ENCODE measurements at places on chromosomes 5 and 9.

DNA sequence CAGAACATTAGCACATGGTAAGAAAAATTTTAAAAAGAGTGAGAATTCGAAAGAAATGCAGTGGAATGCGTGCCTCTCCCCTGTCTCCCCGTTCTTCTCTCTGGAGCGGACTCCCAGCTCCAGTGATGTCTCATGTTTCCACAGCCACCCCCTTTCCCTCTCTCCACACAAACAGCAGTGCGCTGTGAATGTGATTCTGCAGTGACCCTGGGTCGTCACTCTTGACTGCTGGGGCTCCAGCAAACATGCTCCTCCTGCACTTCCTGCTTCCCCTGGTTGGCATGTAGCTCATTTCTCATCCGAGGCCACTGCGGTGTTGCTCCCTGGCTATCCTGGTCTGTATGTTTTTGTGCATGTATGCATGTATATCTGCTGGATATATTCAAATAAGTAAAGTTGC is 13.3 kb downstream of the PHF2 start:
- DNase-seq = no peak

- no peak for DNase-seq
These were observed 161.9 kb upstream of the GAS1 start for GRCh38 chr9:87109231-87109631.

DNA sequence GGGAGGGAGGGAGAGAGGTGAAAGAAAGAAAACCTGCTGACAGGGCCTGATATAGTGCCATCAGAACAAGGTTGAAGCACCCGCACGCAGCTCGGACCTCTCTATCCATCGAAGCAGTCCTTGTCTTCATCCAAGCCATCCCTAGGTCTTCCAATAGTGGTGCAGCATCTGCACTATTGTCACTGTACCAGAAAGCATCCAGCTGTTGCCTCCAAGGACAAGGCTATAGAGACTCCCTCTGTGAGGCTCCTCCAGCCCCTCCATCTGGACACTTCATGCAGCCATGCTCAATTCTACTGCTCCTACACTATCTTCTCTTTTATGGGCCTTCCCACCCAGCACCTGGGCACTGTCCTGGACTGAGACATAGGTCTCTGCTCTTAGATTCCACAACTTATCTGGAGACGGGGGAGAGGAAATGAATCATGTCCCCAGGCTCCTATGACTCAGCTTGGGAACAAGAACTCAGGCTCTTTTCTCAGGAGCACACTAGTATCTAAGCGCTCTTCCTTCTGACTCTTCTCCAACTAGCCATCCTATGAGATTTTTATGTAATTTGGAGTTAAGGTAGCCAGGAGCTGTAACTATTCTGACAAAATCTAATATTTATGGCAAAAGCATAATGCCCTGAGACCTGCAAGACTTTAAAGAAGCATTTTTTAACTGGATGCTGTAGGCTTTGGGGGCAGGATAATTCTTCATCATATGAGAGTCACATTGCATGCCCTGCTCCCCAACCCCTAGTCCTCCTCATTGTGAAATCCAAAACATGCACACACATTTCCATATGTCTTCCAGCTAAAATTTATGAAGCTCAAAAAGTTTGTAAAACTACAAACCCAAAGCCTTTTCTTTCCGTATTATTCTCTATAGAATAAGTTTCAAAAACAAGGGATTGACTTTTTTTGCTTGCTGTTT is 446.8 kb downstream of the CCDC171 start:
- no peak for DNase-seq

GRCh38 chr5:95864456-95864855 is 41.9 kb upstream of the GLRX start:
- DNase-seq = no peak

DNA sequence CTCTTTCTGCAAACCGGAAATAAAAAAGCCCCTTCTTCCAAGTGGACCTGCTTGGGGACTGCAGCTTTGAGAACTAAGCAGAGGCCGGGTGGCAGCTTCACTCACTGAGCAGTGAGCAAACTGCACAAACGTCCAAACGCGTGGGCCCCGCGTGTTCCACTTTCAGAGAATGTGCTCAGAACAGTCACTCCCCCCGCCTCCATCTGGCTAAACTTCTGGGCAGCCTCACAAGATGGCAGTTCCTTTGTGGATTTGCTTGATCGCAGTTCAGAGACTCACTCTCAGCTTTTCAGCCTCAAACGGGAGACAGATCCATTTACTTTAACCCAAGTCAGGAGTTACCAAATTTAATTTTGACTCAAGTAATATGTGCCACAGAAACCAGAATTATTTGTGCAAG is 216.6 kb downstream of the TLE1 start:
- no peak for DNase-seq

DNA sequence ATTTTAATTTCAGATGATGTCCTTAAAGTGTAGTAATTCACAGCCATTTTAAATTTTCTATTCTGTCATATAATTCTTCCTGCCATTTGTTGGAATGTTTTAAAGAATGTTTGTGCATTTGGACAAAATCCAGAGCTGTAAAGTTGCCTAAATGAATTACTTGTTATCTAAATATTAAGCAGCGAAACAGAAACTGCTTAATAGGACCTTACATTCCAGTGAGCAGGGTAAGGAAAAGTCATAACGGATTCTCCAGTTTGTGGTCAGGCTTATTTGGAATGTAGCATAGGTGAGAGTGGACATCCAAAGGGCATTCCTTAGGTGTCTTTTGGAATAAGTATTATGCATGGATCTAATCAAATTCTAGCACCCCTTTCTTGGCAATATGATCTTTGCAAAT is 410.4 kb upstream of the PTPRD start:
- DNase-seq = no peak

- no peak for DNase-seq
These were observed 17.7 kb downstream of the IL31RA start for GRCh38 chr5:55868846-55869245.

DNA sequence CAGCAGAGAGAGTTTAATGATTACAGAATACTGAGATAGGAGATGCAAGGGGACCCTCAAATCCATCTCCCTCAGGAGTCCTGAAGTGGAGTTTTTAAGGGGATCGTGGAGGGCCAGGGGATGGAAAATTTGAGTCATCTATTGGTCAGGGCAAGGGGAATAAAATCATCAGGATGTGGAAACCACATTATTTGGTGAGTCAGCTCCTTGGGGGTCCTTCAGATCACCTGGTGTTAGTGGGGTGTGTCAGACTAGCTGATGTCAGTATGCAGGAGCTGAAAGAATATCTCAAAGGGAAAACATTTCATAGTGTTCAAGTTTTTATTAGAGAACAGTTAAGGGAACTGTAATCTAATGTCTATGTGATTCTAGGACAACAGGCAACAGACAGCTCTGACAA is 183.0 kb upstream of the FTMT start:
- DNase-seq = no peak

All from gastrocnemius medialis (tissue), 4 donors.